Activated naive CD4-positive, alpha-beta T cell treated with Interleukin-2 at 50 U/mL for 16 hours (primary cell): ENCODE measurements at places on chromosomes 5 and 9.

DNA sequence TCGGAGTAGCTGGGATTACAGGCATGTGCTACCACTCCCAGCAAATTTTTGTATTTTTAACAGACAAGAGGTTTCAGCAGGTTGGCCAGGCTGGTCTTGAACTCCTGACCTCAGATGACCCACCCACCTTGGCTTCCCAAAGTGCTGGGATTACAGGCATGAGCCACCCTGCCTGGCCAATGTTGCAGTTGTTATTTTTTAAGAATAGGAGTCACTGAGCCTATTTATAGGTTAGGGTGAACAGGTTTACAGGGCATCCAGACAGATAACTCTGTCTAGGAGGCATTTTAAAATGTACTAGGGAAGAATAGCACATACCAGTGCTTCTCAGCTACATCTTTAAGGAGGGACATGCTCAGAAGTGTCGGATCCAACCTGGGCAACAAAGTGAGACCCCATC, 60.1 kb upstream of the BNC2 start:
- DNase-seq, result no peak

DNA sequence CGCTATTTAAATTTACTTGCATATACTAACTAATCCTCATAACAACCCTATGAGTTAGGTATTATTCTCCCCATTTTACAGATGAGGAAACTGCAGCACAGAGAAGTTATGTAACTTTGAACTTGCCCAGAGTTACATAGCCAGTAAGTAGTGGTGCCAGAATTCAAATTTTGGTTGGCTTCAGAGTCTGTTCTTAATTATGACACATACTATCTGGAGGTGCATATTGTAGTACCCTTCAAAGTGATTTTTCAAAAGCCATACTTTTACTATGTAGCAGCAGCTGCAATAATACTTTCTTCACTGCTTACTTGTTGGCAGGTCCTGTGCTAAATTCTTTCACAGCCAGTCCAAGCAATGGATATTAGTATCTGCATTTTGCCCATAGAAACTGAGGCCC, 16.4 kb downstream of the MAN2A1 start:
- no peak for DNase-seq

DNA sequence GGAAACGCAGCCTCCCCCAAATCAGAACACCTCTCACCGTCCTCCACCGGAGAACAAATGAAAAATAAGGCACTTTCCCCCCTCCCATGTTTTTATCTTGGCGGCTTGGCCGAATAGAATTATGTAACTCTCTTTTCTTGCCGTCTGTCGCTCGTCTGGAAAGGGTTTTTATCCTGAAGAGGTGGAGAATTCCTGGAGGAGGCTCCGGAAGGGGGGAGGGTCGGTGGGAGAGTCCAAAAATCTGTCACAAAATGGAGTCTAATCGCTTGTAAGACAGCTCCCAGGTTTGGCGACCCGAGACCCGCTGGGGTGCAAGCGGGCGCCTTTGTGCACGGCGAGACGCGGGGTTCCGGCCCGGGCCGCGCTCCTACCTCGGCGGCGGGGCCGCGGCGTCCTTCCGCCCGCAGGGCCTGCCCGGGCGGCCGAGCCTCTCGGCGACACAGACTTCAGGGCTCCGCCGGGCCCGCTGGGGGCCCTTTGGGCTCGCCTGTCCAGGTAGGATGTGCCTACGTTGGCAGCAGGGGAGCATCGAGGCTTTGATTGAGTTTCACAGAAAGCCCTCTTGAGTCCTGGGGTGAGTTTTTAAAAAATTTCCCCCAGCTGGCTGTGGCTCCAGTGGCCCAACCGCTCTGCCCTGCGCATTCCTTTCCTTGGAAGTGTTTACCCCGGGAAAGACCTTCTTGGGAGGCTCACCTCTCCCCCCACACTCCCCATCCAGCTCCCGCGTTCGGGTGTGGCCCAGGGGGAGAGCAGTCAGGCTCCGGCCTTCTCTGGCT, 5.0 kb downstream of the LMX1B start:
- no peak for DNase-seq

- DNase-seq, result no peak
These were observed 203.7 kb upstream of the RORB start for GRCh38 chr9:74293479-74293878.

GRCh38 chr5:135342551-135342875, 56.5 kb downstream of the MACROH2A1 start:
- no peak for DNase-seq

DNA sequence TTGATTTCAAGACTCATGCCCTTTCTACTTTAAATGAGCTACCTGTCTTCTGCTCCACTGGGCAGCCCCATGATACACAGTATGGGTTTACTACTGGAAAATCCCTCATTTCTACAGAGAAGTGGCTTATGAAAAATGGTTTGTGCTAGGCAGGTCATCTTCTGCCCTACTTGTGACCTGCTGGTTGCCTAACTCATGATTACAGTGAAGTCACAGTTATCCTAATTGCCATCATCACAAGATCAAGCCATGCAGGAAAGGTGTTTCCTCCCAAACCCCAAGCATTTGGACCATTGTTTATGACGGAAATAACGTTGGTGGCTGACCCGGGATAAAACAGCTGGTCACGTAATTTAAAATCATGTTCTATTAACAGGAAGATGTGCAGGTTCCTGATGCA, 330.6 kb downstream of the ACTL7B start:
- no peak for DNase-seq

DNA sequence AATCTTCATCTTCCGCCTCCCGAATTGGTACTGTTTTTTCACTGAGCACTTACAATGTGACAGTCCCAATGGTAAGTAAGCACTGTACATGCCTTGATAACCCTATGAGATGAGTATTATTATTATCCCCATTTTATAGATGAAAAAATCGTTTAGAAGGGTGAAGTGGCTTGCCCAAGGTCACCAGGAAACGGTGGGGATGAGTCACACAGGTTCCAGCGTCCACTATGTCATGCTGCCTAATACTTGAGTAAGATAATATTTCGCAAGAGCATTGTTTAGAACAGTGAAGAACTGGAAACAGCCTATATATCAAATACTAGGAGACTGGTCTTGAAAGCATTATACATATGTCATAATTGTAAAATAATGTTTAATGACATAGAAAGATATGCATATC, 12.9 kb downstream of the HAND1 start:
- no peak for DNase-seq

DNA sequence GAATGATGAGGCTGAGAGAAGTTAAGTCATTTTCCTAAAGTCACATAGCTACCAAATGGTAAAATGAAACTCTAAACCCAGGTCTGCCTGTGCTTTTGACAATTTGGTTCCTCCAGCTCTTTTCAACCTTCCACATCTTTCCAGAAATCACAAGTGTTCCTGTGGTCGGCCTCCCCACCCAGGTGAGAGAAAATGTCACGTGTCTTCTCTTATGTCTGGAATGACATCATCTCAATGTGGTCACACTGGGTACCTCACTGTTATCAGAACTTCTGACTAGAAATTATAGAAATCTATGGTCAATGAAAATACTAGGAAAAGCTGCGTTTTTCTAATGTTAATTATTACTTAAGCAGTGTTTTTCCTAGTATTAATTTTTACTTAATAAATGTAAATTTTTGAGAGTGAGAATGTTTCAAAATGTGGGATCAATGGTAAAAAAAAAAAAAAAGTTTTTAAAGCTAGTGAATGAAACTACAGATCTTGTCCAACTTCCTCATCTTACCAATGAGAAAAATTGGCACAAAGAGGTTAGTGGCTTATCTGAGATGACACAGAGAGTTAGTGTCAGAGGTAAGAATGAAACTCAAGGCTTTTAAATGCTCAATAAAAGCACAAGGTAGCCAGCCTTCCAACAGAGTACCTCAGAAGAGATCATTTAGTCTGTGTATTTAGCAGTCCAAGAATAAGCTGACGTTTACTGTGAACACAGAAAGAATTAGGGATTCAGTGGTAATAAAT, 228.7 kb upstream of the NR4A3 start:
- no peak for DNase-seq

- no peak for DNase-seq
These were observed 104.8 kb downstream of the PDE6A start for GRCh38 chr5:149839761-149840160.

DNA sequence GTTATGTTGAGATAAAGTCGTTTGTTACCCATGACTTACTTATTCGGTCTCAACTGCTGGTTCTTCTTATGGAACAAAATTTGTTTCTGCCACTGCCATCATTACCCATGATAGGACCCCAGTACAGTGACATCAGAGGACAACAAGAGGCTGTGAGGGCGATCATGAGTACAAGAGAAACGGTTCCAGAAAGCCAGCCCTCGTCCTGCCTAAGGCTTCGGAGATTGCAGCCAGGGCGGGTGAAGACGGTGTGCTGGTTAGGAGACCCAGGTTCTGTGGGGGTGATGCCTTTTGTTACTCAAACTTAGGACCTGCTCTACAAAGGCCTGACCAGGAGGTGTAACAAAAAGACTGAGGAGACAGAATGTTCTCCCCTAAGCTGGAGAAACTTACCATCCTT, 10.9 kb downstream of the FYB1 start:
- DNase-seq, result peak; percentile 41

- no peak for DNase-seq
These were observed 456.5 kb upstream of the ZNF608 start for GRCh38 chr5:125202871-125203438.

GRCh38 chr9:107466826-107467225, 22.7 kb downstream of the KLF4 start:
- DNase-seq, result no peak

DNA sequence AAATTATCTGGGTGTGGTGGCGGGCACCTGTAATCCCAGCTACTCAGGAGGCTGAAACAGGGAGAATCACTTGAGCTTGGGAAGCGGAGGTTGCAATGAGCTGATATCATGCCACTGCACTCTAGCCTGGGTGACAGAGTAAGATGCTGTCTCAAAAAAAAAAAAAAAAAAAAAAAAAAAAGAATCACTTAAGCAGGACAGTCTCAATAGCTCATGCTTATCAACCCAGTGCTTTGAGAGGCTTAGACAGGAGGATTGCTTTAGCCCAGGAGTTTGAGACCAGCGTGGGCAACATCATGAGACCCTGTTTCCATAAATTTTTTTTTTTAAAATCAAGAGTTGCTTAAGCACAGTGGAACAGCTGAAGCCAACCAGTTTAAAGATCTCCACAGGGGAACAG, 42.6 kb downstream of the LEAP2 start:
- DNase-seq, result no peak

DNA sequence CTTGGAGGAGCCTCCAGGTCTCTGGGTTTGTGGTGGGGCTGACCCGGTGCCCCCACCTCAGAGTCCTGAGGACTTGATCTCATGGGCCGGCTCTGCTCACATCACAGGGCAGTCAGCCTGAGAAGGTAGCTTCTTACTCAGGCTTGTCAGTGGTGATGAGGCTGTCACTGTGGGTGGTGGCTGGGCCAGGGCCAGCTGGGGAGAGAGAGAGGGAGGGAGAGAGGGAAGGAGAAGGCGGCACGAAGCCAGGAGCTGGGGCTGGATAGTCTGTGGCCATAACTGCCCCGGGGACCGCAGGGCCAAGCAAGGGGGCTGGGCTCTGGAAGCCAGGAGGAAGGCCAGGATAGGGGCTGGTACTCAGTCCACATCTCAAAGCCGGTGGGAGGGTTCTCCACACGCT, 6.5 kb downstream of the NTNG2 start:
- no peak for DNase-seq

DNA sequence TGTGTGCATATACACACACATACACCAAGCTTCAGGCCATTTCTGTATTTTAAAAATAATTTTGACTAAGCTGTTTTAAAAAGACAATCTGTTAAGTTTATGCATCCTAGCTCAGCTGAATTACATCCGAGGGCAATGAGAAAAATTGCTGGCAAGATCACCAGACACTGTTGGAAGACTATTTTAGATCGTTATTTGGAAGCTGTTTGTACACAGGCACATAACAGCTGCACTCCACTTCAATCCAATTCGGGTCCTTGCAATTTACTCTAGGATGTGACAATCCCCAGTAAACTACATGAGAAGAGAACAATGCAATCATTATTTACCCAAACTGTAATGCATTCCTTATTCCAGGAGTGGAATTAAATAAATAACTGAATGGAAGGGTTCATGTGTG, 79.3 kb upstream of the RASA1 start:
- no peak for DNase-seq

DNA sequence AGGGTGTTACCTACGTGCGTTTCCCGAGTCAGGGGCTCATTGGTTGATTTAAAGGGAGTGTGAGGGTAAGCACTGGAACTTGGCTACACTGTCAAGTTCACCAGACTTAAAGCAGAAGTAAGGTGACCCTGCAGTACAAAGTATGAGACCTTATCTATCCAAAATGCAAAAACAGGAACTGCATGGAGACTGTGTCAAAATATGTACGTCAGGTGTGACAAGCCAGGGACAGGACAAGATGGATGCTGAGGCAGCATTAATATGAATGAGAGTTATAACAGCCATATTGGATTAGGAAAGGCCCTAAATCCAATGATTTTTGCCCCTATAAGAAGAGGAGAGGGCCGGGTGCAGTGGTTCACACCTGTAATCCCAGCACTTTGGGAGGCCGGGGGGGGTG, 15.4 kb upstream of the SUSD3 start:
- DNase-seq, result no peak

DNA sequence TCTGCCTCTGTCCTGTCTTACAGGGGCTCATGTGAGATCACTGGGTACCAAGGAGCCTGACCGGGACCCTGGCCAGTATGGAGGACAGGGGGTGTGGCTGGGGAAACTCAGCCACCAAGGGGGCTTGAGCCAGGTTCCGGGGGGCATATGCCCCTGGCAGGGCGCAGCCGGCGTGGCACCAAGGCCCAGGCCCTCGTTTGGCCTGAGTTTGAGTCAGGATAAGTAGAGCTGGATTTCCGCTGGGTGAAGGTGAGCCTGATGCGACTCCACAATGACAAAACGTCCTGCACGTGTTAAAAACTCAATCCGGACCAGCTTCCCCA, 616 bp upstream of the TSPAN17 start:
- no peak for DNase-seq

DNA sequence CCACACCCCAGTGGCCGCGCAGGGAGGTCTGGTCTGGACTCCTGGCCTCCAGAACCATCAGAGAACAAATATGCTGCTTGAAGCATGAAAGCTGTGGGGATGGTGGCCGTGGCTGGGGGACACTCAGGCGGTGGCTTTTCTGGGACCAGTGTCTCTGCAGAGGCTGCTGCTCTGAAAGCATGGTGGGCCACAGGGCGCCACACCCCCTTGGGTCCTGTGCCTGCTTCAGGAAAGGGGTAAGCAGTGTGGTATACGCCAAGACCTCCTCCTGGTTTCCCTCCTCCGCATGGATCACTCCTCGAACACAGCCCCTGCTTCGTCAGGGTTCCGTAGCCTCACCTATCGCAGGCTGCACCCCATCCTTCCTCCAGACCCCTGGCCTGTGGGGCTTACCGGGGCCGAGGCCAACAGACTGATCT, 19.7 kb upstream of the TERT start:
- no peak for DNase-seq
